ENCODE measurements at places on chromosomes 2 and 18.

DNA sequence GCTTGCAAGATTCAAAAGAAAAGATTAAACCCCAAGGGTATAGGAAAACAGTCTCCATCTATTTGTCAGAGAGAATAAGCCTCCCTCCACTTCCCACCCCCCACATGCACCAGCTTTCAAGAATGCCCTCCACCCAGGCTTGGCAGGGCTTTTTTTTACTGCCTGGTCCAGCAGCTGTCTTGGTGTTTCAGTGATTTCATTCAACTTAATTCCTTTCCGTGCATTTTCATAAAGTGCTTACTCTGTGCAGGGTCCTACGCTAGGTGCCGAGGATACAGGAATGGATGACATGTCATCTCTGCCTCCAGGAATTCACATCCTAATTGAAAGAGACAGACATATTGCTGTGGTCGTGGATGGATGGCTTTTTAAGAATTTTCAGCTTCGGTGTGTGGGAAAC lies 117.9 kb downstream of the LRATD1 start:
- DNase-seq: no peak

- no peak for DNase-seq
These were observed 130.1 kb upstream of the DAPL1 start for GRCh38 chr2:158664987-158665386.

- no peak for DNase-seq
These were observed 167.4 kb downstream of the TRABD2A start for GRCh38 chr2:84713441-84713840.

- DNase-seq: no peak
These were observed 403.9 kb upstream of the FANCL start for GRCh38 chr2:58645017-58645416.

GRCh38 chr2:46188041-46188716 lies 109.0 kb upstream of the EPAS1 start:
- no peak for DNase-seq

- no peak for DNase-seq
These were observed 760.2 kb upstream of the SLC39A10 start for GRCh38 chr2:194896871-194897270.

GRCh38 chr2:146214394-146214929 lies 1630.4 kb upstream of the ACVR2A start:
- no peak for DNase-seq

DNA sequence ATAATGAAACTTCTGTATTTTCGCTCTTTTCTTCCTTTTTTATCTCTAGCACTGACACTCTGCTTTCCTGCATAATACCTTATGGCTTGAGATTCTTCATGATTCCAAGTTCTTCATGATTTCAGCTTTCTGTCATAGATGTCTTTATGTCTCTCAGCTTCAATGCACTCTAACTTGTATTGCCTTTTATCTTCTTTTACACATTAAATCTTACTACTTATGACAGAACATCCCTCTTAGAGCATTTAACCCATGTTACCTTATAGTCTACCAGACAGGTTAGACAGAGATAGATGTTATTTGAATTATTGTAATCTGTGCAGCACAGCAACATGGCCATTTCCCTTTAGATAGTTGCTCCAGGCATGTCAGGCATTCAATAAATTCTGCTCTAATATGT lies 1475.7 kb upstream of the TMEFF2 start:
- no peak for DNase-seq

DNA sequence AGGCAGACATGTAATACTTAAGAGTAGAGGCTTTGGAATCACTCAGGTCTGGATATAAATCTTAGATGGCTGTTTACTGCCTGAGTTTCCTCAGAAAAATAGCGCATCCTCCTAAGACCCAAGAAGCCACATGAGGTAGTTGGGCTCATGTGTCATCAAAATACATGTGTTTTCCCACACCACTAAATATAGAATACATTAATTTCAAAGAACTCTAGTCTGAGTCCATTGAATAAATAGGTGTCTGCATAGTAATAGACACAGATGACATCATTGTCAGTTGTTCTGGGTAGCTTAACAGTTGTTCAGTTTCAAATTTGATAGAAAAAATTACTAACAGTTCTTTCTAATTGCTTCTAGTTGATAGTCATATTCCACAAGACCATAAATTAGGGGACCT lies 9.6 kb downstream of the PPP1R1C start:
- DNase-seq: no peak

DNA sequence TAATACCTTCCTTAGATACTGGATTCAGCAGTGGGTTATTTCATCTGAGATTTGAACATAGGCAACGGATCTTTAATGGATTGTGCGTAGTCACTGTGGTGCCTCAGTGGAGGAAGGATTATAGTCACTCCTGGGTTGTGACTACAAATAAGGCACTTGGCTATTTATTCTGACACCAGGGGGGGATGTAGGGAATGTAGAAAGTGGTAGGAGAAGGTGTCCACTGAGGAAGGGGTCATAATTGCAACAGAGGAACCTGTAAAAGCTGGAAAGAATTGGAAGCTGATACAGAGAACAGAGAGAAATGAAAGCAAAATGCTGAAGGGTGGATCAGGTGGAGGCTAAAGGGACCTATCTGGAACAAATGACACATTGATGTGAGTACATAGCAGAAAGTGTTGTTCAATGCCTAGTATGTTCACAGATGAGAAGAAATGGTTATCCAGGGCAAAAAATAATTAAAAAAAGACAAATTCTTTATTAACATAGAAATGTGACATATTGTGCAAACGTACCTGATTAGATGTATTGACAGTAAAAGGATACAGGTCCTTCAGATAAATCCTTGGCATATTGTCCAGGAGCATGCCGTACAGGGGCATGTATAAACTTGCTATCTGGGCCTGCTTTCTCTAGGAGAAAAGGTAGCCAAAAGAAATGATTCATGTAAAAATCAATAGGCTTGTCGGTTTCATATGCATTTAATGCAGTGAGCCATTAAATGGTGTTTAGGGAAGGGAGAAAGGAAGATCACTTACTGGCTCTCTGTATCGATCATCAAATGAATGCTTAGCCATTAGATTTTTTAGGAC lies 91.2 kb upstream of the CCDC195 start:
- DNase-seq: no peak

- DNase-seq: no peak
These were observed 1700.5 kb upstream of the TMEFF2 start for GRCh38 chr2:193895226-193895625.

- no peak for DNase-seq
These were observed 128.7 kb downstream of the OSBPL1A start for GRCh38 chr18:24268784-24269550.

DNA sequence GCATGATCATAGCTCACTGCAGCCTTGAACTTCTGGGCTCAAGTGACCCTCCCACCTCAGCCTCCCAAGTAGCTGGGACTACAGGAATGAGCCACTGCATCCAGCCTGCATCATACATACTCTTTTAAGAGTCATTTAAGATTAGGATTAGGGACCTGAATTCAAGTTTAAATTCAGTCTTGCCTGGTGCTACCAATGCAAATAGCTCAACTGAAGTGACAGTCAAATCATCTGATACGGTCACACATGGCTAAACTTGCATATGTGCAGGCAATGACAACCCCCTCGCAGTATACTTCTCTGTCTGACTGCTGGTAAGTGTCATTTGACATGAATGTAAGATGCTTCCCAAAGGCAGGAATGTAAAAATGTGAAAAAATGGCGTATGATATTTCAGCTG lies 31.8 kb upstream of the TMEM131 start:
- DNase-seq: no peak

- no peak for DNase-seq
These were observed 44.2 kb downstream of the ARID5A start for GRCh38 chr2:96580771-96581170.

DNA sequence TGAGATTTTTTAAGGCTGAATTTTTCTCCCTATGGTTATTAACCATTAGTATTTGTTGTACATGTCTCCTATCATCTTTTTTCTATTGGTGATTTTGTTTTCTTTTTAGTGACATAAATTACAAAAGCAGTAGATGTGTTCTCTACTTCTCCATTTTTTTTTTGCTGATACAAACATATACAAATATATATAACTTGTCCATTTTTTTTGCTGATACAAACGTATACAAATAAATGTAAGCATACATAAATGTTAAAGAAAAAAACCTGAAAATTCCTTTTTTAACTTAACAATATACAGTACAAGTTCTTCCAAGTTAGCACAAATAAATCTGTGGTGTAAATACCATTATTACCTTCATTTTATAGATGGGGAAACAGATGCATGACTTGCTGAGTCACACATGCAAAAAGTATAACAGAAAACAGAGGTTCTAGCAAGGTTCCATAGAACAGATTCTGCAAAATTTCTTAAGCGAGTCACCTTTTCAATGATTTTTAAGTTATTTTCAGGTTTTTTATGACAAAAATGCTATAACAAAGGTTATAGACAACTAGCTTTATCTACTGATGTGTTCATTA lies 2.1 kb downstream of the MSGN1 start:
- no peak for DNase-seq

GRCh38 chr2:108612153-108612513 lies 77.9 kb downstream of the LIMS1 start:
- no peak for DNase-seq

- DNase-seq: no peak
These were observed 678.8 kb downstream of the KCNJ3 start for GRCh38 chr2:155377266-155377680.

- DNase-seq: no peak
These were observed 248.4 kb downstream of the ETAA1 start for GRCh38 chr2:67645280-67646138.

- DNase-seq: no peak
These were observed 5.5 kb upstream of the TUBB6 start for GRCh38 chr18:12302391-12303147.

- DNase-seq: no peak
These were observed 11.0 kb downstream of the CYP1B1 start for GRCh38 chr2:38064801-38065501.

GRCh38 chr2:2484301-2484700 lies 153.2 kb upstream of the MYT1L start:
- no peak for DNase-seq

- no peak for DNase-seq
These were observed 96.6 kb upstream of the PTPRM start for GRCh38 chr18:7470503-7470902.

GRCh38 chr2:23653326-23653725 lies 268.3 kb downstream of the KLHL29 start:
- no peak for DNase-seq

DNA sequence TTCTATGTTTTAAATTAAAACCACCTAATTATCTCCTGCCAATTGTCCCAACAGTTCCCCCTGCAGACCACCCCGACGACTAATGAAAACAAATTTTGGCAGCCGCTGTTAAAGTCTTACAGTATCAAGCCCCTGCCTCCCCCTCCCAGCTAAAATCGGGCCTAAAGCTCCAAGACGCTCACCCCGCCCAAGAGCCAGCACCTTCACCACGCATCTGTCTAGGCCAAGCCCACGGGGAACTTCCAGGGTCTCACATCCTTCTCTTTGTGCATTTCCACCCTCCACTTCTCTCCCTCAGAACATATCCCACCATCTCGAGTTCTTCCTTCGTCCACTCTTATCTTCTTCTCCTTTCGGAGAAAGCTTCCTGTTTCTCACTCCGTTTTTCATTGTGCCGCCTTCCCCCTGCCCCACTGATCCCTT lies 445 bp downstream of the PRPF40A start:
- DNase-seq: no peak

DNA sequence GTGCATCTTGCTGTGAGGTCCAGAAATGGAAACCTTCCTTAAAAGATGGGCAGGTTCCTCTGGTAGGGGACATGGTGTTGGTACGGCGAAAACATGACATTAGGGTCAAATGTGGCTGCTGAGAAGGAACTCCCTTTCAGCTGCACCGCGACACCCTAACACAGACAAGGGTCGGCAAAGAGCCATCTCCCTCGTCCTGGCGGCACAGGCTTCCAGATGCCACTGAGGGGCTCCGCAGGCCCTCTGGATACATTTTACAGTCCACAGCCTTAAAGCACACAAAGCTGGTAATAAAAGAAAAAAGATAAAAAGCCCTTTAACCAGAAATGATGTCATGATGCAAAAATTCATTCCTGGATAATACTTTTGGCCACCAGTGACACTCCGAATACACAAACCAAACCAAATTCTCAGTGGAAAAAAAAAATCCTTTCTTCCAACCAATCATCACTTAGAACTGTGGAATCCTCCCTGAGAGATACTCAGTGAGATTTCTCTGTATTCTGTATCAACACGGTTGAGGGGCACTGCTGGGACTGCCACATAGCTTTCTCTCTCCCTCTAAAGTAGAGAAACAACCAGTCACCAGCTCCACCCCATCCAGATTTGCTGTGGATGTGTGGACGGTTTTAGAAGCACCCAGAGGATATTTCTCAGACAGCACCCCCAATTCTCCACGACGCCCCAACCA lies 174.8 kb downstream of the HDAC4 start:
- DNase-seq: no peak

Data from esophagus squamous epithelium (tissue), 5 donors.